Suppressor macrophage treated with lipopolysaccharide for 1 hour (primary cell): ENCODE measurements at places on chromosomes 11 and 22.

DNA sequence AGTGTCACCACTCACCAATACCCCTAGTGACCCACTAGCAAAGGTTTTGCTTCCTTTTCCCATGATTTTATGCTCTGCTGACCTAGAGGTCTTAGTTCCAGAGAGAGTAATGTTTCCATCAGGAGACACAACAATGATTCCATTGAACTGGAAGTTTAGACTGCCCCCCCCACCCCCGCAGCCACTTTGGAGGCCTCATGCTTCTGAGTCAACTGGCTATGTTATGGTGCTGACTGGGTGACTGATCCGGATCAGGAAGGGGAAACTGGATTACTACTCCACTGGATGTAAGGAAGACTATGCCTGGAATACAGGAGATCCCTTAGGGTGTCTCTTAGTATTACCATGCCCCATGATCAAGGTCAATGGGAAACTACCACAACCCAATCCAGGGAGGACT, 633.6 kb downstream of the OPCML start:
- DNase-seq = no peak

DNA sequence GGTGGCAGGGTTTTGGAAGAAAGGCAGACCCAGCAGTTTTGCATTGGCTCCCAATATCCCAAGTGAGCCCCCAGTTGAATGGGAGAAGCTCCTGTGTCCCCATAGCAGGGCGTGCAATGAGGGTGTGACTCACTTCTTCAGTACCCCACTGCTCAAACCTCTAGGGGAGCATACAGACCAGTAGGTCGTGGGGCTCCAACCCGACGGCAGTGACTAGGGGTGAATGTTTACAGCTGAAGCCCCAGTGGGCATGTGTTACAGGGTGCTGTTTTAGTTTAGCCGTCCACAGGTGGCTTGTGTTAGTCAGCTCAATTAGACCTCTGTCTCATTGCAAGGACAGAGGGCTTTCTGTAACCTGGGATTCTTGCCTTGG, 564.5 kb upstream of the CNTN5 start:
- no peak for DNase-seq

DNA sequence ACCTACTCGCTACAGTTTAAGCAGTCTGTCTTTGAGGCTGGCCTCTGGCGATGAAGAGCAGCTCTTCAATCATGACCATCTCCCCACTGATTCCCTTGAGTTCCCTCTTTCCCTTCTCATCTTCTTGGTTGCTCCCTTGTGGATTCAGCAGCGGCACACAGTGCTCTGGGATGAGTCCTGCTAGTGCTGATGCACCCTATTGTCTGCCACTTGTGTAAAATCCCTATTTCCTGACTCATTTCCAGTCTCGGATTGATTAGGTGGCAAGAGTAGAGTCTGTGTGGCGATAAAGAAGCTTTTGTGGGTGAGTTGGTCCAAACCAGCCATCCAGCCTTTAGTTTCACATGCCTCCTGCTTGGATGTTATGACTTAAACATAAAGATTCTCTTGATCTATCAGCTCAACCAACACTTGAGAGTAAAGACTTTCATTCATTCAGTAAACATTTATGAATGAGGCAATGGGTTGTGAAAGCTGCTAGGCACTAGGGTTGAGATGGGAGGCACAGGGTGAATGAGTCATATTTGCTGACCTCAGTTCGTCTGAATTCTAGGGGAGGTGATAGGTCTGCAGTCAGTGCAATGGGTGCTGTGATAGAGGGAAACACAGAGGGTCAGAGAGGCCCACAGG, 219.4 kb upstream of the RAG2 start:
- peak; percentile 9 for DNase-seq

DNA sequence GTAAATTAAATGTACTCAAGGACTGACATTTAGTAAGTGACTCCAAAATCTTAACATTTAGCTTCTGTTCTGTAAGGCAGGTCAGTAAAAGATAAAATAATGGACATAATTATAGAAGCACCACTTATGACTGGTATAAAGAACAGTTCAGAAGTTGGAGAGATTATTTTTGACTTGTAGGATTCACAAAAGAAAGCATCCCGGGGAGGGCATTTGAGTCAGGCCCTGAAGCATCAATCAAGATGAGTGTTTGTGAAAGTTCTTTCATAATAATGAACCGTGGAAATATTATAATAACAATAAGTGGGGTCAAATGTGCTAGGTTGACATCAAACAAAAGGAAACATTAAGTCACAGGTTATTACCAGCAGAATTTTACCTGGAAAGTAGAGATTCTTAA, 201.9 kb downstream of the DDX10 start:
- no peak for DNase-seq

DNA sequence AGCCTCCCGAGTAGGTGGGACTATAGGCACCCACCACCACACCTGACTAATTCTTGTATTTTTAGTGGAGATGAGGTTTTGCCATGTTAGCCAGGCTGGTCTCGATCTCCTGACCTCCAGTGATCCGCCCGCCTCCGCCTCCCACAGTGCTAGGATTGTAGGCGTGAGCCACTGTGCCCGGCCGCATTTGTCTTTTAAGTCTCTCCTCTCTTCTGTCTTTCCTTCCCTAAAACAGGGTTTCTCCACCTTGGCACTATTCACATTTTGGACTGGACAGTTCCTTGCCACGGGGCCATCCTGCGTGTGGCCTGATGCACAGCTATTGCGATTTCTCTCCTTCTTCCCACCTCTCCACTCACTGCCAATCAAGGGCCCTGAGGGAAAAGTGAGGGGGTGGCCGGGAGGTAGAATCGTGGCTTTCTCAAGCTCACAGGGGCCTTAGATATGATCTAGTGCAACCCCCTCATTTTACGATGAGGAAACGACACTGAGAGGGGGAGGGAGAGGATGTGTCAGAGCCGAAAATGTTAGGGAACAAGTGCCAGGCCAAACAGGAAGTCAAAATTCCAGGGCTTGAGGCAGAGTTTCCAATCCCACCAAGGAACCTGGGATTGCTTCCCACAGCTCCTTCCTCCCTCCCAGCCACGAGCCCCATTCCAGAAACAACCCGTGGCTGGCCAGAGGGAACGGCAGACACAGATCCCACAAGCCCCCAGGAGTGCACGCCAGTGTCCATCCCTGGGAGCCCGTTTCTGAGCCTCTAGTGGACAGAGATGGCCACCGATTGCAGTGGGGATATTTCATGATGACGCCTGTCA, 21.2 kb downstream of the SCGB1A1 start:
- peak; percentile 80 for DNase-seq

DNA sequence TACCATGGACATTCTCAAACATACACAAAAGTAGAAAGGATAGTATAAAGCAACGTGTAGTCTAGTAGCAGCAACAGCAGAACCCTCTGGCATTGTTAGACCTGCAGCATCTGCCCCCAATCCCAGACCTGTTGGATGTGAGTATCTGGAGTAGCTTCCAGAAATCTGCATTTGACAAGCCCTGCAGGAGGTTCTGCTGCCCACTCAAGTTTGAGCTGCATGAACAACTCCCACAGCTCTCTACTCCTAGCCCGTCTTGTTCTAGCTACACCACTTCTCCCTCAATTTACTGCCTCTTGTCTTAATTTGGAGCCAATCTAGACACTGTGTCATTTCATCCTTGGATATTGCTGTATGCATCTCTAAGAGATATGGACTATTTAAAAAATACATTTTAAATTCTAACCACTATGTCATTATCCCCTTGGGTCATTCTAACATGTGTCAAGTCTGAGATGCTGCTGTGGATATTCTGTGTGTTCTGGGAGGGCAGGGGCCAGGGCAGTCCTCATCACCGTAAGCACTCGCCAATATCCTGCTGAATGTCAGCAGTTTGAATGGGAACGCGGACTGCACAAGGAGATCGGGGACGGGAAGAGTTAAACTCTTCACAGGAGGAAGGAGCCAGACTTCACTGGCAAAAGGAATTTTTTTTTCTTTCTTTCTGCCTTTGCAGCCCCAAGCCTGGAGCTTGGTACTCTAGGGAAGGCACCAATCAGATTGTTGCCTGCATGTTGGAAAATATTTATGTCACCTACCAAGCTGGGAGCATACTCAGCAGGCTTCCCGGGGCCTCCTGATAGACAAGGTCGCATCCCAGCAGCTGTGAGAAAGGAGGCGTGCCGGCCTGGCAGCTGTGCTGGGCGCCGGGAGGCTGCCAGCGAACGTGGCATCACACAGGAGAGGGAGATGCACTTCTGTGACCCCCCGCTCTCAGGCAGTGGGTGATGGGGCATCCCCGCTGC, 429.0 kb downstream of the MIAT start:
- no peak for DNase-seq

DNA sequence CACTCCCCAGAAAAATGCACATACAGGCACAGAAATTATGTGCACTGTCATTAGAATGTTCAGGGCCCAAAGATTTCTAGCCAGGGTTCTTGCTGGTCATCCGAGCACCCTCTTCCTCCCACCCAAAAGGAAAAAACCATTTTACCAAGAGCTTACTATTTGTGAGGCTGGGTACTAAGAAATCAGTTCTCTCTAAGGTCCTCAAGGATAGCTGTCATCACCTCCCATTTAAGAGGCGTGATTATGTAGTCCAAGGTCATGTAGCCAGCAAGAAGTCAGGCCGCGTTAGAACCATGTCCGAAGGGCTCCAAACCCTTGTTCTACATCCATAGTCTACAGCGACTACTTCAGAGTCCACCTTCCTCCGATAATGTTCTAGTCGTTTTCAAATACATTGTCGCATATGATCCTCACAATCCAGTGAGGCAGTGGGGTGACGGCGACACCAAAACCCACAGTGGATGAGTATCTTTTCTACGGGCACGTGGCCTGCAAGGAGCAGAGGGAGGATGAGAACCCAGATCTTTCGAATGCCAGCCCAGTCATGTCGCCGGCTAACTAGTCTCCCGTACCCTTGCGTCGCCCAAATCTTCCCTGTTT, 634 bp downstream of the TIMM8B start:
- DNase-seq = peak; percentile 66

DNA sequence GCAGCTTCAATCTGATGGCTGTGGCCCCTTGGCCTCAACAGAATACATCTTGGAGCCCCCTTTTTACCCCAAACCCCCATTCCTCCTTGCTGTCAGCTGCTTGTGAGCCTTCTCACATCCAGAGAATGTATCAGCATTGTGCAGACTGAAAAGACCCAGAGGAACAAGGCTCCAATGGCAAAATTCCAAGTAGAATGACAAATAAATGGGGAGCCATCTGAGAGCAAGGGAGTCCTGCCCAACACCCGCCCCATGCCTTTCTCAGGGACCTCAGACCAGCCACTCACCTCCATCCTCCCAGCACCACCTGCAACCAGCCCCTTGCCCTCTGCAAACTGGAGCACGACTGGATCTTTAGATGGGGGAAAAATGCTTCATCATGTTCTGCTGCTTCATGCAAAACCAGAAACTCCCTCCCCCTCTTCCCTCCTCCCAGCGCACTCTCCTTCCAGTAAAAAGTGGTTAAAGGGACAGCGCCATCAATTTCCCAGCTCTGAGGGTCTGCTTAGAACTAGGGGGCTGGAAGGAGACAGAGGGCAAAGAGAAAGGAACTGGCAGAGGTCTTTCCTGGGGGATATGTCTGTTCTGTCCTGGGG, 2.2 kb upstream of the NEFH start:
- no peak for DNase-seq

DNA sequence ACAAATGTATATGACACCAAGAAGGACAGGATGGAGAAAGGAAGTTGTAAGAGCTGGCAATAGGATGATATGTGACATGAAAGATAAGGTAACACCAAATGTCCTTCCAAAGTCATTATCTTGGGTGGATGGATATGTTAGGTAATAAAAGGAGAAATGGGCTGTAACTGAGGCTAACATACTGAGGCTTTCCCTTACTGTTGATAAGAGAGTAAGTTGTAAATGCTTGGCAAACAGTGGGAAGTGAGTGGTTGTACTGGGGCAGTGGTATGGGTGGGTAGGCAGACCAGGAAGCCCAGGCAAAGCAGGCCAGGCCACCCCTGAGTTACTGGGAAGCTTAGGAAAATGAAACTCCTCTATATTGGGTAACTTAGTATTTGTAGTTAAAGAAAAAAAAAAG, 73.7 kb downstream of the ARHGAP42 start:
- DNase-seq = no peak

DNA sequence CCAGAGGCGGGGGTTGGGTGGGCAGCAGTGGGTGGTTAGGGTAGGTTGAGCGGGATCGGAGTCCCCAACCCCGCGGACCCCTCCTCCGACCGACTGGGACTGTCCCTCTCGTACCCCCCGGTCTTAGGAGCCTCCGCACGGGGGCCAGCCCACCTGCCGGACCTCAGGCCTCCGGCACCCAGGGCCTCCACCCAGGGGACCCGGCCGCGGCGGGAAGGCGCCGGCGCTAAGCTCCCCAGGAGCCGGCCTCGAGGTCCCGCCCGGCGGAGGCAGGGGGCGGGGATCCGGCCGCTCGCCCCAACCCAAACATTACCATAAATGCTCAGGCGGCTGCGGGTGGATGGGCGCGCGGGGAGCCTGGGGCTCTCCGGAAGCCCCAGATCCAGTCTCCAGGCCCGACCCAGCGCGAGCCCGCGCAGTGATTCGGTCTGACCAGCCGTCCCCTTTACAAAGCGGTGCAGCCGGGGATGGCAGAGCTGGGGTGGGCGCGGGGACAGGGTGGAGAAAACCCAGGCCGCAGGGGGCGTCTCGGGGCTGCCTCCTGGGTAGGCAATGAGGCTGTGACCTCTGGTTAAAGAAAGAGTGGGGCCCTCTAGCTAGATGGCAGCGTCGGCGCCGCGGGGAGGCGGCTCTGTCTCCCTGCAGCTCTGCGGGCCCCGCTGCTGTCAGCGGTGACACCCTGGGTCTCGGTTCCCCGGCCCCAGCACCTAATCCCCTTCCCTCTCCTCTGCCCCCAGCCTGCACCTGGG, 4.0 kb upstream of the MCAM start:
- peak; percentile 27 for DNase-seq

DNA sequence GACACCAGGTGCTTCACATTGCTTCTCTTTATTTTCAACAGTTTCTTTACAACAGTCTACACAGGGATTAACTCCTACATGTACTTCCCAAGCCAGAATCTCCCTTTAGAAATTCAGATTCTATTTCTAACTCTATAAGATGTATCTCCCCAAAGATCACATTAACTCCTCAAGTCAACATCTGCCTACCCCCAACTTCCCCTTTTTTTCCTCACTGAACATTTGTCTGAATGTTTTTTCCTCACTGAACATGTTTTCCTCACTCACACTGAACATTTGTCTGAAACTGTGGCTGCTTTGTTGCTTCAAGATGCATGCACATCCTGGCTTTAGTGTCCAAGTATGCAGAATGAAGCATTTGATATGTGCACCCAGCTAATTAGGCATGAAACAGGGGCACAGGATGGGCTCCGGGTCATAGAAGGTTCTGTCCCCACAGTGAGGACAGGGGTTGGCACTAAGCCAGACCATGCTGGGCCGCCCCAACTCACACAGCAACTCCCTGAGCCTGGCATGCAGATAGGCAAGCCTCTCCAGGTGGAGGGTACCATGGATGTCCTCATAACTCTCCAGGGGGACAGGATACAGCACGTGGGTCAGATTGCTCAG, 11.3 kb downstream of the PRAME start:
- peak; percentile 29 for DNase-seq

- no peak for DNase-seq
Measured at GRCh38 chr11:119797123-119797611, 68.2 kb upstream of the NECTIN1 start.

DNA sequence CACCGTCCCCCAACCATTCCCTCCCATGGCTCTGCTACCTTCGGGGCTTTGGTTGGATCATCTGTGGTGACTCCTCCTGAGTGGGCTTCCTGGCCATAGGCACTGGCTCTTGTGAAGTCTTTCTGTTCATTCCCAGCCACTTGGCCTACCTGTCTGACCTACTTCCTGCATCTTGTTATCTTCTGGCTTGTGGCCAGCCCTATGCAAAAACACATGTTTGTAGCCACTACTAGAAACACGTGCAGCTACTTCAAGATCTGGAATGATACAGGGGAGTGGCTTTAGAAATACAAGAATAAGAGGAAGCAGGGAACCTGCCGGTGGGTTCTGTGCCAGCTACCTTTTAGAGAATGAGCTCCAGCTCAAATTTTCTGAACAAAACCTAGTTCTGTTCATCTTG, 20.9 kb downstream of the RCOR2 start:
- no peak for DNase-seq

- no peak for DNase-seq
Measured at GRCh38 chr11:127392575-127392974, 392.0 kb upstream of the KIRREL3 start.
